Kasumi-1 (cell line): ENCODE measurements at places on chromosomes 1 and 21.

- DNase-seq, result no peak
Observed at GRCh38 chr1:39003281-39003680, 12.2 kb downstream of the AKIRIN1 start.

GRCh38 chr1:44790968-44791801 lies 3.2 kb upstream of the BEST4 start:
- no peak for DNase-seq

DNA sequence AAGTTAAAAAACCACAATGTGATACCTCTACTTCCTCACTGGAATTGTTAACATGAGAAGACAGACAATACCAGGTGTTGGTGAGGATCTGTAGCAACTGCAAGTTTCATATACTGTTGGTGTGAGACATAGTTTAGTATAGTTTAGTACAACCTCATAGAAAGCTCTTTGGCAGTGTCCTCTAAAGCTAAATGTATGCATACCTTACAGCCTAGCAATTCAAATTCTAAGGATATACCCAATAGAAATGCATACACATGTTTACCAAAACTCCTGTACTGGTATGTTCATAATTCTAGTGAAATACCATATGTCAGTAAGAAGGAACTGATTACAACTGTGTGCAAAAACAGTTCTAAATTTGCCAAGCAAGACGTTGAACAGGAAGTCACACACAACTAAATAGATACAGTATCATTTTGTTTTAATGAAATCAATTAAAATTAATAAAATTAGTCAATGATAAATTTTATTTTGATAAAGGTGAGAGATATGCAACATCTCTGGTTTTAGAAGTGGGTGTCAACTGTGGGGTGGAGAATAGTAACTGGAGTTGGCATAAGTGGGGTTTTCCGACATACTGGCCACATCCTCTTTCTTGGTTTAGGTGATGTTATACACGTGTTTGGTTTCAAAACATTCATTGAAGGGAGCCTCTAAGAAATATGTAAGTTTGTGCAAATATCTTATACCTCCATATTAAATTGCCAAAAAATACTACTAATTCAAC lies 450.7 kb downstream of the PTPRC start:
- DNase-seq, result peak; percentile 40

DNA sequence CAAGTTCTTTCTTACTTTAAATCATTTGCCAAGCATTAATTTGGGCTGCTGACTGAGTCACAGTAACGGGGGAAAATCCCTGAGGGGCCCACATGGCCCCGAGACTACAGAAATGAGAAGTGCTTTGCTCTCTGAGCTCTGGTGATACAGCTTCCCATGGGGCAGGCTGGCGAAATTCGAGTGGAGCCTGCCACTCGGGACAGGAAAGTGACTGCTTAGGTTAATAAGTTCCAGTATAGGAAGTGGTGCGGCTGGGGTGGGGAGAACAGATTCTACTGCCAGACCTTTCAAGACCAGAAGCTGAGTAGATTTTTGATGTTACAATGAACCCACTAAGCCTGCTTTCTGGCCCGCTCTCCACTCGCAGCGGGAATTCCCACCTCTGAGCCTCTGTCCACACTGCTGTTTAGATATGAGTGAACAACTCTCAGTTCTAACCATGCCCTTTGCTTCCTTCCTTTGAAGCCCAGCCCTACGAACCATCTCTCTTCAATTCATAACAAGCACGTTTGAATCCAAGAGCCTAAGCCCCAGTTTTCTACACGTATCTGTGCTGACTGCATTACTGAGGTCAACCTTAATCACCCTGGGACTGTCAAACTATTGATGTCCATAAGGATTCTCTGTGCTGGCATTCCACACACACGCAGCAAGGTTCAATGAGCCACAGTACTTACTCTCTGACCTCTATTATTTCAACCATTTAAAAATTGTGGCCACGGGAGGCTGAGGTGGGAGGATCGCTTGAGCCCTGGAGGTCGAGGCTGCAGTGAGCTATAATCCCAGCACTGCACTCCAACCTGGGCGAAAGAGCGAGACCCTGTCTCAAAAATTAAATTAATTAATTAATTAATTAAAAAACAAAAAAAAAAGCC lies 9.6 kb downstream of the ZBTB17 start:
- peak; percentile 35 for DNase-seq

GRCh38 chr1:112818990-112819689 lies 104.0 kb upstream of the PPM1J start:
- peak; percentile 82 for DNase-seq

GRCh38 chr1:95116580-95117206 lies 462 bp upstream of the TLCD4 start:
- peak; percentile 49 for DNase-seq

DNA sequence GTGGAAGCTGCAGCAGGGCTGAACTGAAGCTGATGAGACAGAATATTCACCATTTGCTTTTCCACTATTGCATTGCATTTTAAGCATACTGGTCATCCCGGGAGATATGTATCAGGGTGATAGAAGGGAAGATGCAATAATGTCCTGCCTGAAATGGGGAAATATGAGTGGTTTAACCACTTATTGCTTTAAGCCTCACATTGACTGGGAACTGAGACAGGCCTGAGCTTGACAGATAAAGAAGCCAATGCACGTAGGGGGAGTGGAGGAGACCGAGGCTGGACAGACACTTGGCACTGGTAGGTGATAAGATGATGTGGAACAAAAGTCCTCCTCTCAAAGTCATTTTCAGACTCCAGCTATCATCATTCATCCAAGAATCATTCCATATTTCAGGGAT lies 911.7 kb upstream of the NCAM2 start:
- no peak for DNase-seq

DNA sequence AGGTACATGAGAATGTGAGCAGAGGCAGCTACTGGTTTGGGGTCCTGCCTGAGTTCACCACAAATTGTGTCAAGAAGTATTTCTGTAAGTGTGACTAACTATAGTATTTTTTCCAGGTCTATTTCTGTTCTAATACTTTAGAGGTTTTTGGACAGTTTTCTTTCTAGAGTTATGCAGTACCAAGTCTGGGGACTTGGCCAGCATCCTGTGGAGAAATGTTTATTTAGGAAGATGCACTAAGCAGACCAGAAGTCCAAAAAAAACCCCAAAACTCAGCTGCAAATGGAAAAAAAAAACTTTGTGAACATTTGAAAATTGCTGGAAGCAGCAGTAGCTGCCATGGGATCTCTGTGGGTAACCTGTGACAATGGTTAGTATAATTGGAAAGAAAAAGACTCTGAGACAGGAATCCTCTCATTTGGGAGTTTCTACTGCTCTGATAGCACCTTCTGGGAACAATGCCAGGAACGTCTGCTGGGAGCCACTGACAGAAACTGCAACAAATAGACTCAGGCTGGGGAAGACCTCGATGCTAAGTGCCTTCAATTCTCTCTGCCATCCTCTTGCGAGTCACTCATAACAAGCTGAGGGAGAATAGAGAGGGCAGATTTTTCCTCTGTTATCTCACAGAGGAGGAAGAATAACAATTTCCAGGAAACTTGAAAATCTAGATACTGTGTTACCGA lies 37.6 kb downstream of the OR10R2 start:
- no peak for DNase-seq

GRCh38 chr1:26177182-26177684 lies at the start of gene CNKSR1:
CNKSR1 (plus strand) TSS chr1:26177491; CDS start chr1:26177548, 57 bp downstream.
- DNase-seq, result no peak

GRCh38 chr1:25030674-25031589 lies 100.9 kb upstream of the RUNX3 start:
- no peak for DNase-seq

GRCh38 chr1:158067662-158068061 lies 74.2 kb downstream of the KIRREL1 start:
- no peak for DNase-seq

DNA sequence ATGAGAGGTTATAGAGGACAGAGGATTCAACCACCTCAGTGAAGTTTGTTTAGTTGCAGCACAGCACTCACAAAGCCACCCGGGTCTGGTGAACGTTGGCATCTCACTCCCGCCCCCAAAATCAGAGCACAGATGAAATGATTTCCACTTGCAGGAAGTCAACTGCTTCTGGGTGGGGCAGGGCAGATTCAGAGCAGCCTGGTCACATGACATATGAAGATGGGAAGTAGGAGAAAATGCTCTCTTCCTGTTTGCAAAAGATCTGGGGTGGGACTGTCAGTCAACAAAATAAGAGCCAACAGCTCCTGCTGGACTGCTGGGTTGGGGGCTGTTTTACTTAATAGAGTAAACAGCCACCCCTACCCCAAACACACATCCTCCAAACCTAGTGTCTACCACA lies 43.2 kb downstream of the LRRC71 start:
- peak; percentile 5 for DNase-seq

- DNase-seq, result no peak
Observed at GRCh38 chr1:211975152-211975941, 60.0 kb downstream of the INTS7 start.

GRCh38 chr1:218078916-218079315 lies 206.2 kb upstream of the RRP15 start:
- DNase-seq, result no peak

DNA sequence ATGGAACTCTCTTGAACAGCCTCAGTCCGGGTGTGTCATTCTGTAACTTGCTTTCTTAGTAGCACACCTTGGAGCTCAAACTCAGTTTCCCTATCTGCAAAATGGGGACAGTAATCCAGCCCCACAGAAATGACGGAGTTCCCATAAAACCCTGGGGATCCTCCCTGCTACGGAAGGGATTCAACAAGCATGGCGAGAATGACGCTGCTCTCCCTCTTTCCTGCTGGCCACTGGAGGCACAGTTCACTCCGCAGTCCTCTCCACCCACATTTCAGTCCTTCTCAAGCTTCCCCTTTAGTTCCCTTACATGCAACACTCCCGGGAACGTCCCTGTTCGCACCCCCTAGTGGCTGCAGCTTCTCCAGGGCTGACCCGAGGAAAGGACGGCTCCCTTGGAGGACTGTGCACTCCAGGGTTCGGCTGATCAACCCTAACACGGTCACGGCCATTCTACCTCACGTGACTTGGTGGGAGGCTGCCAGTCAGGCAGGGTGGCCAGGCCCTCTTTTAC lies 20.6 kb downstream of the RUNX3 start:
- peak; percentile 84 for DNase-seq

- DNase-seq, result no peak
Observed at GRCh38 chr1:170790175-170790574, 126.2 kb downstream of the PRRX1 start.

DNA sequence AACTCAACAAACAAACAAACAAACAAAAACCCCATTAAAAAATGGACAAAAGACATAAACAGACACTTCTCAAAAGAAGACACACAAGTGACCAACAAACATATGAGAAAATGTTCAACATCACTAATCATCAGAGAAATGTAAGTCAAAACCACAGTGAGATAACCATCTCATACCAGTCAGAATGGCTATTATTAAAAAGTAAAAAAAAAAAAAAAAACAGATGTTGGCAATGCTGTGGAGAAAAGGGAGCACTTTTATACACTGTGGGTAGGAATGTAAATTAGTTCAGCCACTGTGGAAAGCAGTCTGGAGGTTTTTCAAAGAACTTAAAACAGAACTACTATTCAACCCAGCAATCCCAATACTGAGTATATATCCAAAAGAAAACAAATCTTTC lies 94.7 kb downstream of the PLPP3 start:
- no peak for DNase-seq

GRCh38 chr1:167720965-167721616 lies 691 bp upstream of the MPZL1 start:
- DNase-seq, result peak; percentile 38

DNA sequence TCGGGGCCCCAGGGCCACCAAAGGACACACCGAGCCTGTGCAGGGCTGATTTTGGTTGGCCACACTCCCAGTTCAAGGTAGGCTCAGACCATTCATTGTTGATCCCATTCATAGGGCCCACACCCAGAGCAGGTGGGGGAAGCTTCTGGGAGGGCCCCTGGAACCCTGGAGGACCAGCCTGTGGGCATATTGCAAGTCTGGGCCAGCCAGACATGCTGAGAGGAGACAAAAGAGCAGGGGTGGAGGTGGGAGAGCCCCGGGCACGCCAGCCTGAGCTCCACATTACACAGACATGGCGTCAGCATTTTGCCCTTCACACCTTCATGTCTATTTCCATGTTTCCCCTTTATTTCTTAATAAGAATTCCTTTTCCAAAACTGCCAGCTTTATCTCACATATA lies 25.7 kb downstream of the PMVK start:
- no peak for DNase-seq

GRCh38 chr1:228349701-228350171 lies 56.9 kb downstream of the TRIM11 start:
- no peak for DNase-seq

DNA sequence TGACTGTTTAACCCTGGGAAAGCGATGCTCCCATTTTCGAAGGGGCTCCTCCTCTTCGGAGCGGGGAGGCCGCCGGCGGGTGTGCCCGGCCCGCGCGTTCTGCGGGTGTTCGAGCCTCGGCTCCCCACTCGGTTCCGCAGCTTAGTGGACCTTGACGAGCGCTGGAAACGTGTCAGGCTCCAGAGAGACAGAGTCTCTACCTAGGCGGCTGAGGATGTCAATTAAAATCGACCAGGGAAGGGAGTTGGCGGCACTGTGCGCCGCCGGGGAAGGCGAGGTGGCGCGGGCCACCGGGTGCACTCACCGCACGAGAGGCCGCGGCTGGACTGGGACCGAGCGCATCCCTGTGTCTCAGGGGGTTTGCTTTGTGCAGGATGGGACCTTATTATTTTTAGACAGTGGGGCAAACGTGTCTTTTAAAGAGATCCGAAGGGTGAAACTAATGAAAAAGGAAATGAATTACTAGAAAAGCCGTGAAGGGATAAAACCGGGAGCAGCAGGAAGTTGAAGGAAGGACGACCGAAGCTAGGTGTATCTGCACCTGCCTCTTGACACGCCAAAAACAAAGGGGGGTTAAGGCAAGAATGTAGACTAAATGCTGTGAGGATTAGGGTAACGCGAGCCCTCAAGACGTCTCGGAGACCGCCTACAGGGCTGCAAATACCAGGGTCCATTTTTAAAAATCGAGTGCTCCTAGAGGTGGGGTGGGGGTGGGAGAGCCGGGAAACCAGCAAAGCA lies 5.6 kb downstream of the LHX4 start:
- DNase-seq, result no peak

DNA sequence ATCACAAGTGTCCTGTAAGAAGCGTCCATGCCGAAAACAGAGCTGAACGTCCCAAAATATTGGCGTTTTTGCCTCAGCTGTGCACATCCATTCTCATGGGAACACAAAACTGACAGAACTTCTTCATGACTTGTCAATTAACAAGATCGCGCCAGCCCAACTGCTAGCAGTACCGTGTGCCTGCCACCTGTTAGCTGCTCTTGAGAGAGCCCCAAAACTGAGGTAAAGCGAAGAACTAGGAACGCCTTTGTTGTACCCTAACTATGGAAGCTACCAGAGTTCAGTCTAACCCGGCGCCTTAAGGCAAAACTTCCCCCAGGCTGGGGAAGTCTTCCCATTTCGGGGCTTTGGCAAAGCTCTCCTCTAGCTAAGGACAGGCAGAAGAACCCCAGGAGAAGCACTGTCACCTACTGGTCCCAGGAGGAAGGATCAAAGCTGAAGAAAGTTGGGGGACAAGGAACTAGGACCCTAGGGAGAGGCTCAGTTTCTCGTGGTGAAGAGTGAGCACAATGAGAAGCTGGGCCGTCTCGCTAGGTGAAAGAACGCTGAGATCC lies 719 bp downstream of the EYA3 start:
- peak; percentile 78 for DNase-seq

DNA sequence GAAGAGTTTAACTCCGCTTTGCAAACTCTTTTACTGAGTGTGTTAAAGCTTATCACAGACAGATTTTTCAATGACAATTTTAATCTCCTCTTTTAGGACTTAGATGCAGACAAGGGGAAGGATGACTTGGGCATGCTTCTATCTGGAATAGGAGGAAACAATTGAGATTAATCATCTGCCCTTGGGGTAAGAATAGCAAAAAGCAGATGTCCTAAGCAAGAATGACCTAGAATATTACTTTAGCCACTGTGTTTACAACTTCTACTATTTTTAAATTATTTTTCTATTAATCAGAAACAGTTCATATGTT lies 569.0 kb upstream of the ADGRL2 start:
- DNase-seq, result no peak
